ENCODE measurements at places on chromosomes 2 and 18. TPM values are rescaled to one million over a fixed set of nuclear protein-coding genes. Genes with fewer than 3 reads are reported as not detected.

Gene EVA1A
- 52.1 TPM for total RNA-seq

- no peak for DNase-seq
Measured at GRCh38 chr2:96928277-96928781, 58.1 kb downstream of the FAM178B start.

DNA sequence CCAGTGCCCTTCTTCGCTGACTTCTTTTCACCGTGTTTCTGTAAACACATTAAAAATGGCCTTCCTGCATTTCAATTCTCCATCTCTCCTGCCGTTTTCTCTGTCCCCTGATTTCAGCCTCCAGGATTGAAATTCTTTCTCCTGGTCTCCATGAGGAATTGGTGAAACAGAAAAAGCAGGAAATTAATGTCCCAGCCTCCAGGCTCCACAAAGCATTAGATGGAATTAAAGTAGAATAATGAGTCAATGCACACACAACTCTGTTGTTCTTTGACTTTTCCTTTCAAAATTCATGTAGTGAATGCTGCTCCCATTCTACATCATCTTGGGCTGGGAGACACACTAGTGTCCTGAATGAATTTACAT is 209.5 kb downstream of the KLHL29 start:
- no peak for DNase-seq

- no peak for DNase-seq
Measured at GRCh38 chr2:55887351-55887750, 36.2 kb downstream of the EFEMP1 start.

DNA sequence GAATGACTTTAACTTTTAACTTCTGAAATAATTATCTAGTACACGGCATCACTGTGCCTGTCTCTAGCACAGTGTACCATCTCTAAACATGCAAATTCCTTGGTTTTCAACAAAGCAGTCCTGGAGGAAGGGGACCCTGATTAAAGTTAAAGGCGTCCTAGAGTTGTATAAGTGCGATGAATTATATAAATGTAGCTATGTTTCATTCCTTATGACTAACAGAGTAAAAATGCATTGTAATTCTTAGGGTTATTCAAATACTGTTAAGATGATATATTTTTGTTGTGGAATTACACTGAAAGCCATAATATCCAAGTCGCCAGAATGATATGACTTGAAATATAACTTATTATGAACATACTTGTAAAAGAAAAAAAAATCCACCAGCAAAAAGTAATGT is 544.9 kb upstream of the LINC00305 start:
- DNase-seq: no peak

All from dermis microvascular lymphatic vessel endothelial cell (primary cell).